ENCODE measurements at places on chromosomes 1 and 21.

GRCh38 chr1:173893611-173894010, 23.5 kb downstream of the SERPINC1 start:
- no peak for DNase-seq

DNA sequence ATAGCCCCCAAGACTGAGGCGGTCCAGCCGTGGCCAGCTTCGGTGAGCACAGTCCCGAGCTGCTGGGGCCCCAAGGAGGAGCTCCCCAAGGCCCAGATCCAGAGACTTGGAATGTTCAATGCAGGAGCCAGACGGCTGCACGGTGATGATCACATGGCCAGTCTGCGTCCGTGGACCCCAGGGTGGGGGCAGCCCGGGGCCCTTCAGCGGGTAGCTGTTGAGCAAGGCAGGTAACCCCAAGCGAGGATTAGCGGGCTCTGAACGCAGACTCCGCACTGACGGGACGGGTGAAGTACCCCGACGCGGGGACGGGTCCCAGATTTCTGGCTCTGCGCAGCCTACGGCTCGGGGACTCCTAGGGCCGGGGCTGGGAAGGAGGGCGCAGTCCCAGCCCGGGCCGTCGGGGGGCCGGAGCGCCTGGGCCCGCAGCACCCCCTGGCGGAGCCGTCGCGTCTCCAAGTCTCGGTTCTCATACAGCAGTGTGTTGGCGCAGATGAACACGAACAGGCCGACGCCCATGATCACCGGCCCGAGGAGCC, 2.7 kb downstream of the TMEM200B start:
- peak; percentile 48 for DNase-seq

GRCh38 chr1:59845091-59845490, 30.3 kb downstream of the HOOK1 start:
- no peak for DNase-seq

- no peak for DNase-seq
Observed at GRCh38 chr1:117599286-117600221, 6.3 kb upstream of the TENT5C start.

DNA sequence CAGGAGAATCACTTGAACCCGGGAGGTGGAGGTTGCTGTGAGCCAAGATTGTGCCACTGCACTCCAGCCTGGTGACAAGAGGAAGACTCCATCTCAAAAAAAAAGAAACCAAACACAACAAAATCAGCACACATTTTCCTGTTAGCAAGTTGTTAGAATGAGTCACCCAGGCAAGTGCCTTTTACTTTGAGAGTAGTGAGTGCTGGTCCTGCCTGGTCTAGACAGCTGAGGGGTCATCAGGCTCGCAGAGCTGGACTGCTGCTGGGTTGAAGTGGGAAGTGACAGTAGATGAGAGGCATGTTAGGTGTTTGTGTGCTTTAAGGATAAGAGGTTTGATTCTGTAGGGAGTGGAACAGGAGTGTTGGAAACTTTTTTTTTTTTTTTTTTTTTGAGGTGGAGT, 31.9 kb downstream of the GNPAT start:
- DNase-seq, result no peak

DNA sequence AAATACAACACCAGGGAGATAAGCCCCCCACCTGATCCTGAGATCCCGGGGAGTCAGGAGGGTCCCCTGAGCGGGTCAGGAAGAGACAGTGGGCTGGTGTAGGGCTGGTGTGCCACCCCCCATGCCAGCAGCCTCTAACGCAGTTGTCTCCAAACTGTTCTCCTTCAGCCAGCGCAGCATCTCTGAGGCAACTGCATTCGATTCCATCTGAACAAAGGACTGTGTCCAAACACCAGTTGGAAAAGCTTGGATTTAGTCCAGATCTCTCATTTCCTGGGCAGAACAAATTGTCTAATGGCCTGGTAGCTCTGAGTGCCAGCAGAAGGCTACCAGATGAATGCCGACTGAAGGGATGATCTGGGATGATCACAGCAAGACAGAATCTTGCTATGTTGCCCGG, 44.1 kb upstream of the EIF4G3 start:
- no peak for DNase-seq

- no peak for DNase-seq
Observed at GRCh38 chr1:201212461-201213055, 21.9 kb downstream of the IGFN1 start.

- no peak for DNase-seq
Observed at GRCh38 chr1:215824245-215824644, 257.1 kb downstream of the KCTD3 start.

GRCh38 chr1:214425716-214426425, 125.5 kb downstream of the PTPN14 start:
- no peak for DNase-seq

- DNase-seq, result no peak
Observed at GRCh38 chr1:12015001-12015491, 4.3 kb upstream of the MIIP start.

GRCh38 chr1:21100481-21100921, 76.2 kb downstream of the EIF4G3 start:
- no peak for DNase-seq

GRCh38 chr1:236767276-236767675, 27.8 kb upstream of the MTR start:
- DNase-seq, result no peak

DNA sequence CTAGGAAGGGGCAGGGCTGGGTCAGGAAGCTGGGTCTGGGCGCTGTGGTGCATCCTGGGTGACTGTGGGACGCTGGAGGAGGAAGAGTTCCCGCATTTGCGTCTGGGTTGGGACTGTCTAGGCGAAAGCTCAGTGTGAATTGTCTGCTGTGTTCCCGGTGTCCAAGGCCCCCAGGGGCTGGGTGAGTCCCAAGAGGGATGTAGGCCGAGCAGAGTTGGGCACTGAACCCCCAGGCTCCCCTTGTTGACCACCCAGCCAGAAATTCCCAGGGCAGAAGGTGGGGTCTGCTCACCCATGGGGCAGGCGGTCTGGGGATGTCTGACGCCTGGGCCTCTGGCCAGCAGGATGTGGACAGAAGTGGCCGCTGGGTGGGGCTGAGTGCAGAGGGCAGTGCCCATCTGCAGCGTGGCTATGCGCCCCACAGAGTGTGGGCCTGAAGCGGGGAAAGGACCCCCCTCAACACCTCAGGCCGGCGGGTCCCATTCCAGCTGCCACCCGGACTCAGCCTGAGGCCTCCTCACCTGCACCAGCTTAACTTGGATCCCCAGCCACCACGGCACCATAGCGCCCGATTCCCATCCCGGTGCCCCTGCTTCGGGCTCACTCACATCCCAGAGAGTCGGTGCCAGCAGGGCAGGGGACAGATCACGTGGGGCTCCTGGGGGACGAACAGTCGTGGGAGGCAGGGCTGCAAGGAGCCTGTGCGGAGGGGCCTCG, 37.0 kb upstream of the POFUT2 start:
- no peak for DNase-seq

GRCh38 chr1:193144999-193145398, 23.2 kb downstream of the CDC73 start:
- DNase-seq, result no peak

GRCh38 chr1:78665809-78666208, 16.2 kb downstream of the IFI44 start:
- no peak for DNase-seq

GRCh38 chr1:246789454-246790339, 65.5 kb downstream of the SCCPDH start:
- no peak for DNase-seq

DNA sequence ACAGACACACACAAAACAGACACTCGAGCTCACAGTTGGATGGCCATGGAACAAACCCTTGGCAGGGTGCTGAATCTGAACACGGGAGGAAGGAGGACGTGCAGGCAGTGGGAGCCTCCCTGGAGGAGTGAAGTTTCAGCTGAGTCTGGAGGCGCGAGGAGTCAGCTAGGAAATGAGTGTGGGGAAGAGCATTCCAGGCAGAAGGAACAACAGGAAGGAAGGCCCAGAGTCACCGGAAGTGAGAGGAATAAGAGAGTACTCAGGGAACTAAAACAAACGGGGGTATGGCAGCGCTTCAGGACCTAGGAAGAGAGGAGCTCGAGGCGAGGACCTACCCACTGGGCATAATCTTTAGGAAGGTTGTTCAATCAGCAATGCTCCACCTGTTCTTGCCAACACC, 137.3 kb downstream of the SYF2 start:
- no peak for DNase-seq

- DNase-seq, result no peak
Observed at GRCh38 chr1:39102537-39103327, 76.6 kb downstream of the NDUFS5 start.

GRCh38 chr1:184482136-184482535, 95.3 kb downstream of the C1orf21 start:
- DNase-seq, result no peak

DNA sequence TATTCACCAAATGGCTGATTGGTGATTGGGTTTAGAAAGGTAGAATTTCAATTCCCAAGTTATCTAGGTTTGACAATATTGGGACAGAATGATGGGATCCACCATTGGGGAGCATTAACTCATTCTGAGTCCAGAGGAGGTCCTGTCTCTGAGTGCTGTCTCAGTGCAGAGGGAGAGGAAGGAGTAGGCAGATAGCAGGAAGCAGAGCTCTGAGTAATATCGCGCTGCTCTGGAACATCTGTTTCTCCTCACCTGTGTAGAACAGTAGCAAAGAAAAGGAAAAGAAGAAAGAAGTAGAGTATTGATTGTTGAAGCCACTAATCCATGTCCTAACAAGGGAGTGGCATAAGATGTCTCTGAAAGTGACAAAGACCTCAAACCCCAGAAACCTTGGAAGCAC, 1657.8 kb downstream of the MRPL39 start:
- no peak for DNase-seq

GRCh38 chr1:159920651-159921050, 4.7 kb downstream of the TAGLN2 start:
- DNase-seq, result no peak

DNA sequence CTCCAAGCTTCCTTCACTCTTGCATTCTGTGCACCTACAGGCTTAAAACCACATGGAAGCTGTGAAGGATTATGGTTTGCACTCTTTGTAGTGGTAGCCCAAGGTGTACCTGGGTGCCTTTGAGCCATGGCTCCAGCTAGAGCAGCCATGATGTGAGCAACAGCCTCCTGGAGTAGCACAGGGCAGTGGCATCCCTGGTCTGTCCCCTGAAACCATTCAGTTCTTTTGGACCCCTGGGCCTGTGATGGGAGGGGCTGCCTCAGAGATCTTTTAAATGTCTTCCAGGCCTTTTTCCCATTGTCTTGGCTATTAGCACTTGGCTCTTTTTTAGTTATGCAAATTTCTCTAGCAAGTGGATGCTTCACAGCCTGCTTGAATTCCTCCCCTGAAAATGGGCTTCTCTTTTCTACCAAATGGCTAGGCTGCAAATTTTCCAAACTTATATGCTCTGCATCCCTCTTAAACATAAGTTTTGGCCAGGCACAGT, 47.4 kb downstream of the CLCA4 start:
- no peak for DNase-seq

DNA sequence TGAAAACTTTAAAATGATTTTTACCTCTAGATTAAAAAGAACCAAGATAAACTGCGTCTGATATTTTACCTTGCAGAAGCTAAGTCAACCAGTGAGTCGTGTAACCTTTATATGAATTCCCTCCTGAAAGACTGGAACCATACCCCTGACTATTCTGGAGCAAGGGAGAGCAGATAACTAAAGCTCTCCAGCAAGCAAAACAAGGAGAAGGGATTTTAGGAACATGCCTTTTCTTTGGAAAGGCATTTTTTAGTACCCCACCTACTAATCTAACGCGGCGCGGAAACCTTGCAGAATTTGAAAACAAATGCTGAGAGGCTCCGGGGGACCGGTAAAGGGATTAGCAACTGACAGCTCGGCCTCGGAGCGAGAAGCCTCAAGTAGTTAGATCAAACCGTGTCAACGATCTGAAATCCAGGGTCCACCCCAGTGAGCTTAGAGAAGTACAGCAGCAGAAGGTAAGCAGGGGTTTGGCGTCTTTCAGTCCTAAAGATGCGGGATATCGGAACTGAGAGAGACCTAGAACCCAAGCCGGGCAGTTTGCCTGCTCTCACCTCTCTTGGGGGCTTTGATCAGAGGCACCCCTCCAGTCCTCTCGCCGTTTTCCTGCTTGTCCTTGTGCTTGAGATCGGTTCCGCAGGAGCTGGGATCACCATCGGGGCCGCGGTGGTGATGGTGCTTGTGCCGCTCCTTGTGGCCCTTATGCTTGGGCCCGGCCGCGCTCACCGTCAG, 954 bp downstream of the RSBN1 start:
- peak; percentile 10 for DNase-seq

DNA sequence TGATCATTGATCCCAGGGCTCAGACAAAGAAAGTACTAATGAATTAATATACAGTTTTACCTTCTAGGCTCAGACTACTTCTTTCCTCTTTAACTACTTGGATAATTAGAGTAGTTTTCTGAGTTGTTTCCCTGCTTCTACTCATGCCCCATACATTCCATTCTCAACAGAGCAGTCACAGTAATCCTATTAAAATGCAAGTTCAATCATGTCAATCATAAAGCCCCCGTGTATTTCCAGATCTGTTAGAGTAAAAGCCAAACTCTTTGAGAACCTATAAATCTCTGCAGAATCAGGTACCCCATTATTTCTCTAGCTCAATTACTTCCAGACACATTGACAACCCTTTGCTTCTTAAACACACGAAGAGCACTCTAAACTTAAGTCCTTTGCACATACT, 242.1 kb upstream of the PRMT6 start:
- no peak for DNase-seq

DNA sequence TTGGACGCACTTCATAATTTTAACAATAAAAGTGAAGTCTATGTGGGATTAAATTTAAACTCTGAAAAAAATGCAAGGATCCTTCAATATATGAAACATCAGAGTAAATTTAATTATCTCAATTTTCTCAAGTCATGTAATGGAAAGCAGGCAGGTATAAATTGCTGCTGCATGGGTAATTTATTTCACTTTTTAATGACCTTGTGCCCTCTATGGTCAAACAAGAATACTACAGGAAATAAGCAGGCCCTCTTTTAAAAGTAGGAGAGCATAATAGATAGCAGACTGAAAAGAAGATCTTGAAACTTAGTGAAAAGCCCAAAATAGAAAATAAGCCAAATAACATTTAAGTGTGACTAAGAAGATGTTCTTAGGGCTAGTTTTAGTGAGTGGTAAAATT, 22.9 kb downstream of the BCAS2 start:
- DNase-seq, result no peak
